HT1080 (cell line): ENCODE measurements at places on chromosomes 12 and 14. TPM values are rescaled to one million over a fixed set of nuclear protein-coding genes. Genes with fewer than 3 reads are reported as not detected.

The GARIN6 gene
- not detected in 2 replicates for total RNA-seq

The CEBPE gene
- 0.13 TPM in 1 of 2 replicates, not detected in the other for total RNA-seq

The RTL1 gene
- total RNA-seq = 0.07 and 0.16 TPM in 2 replicates

The GRIN2B gene
- total RNA-seq = not detected in 2 replicates

The SLC7A8 gene
- 0.06 and 0.50 TPM in 2 replicates for total RNA-seq

The PLEKHD1 gene
- total RNA-seq = not detected in 2 replicates

The TAS2R43 gene
- total RNA-seq = not detected in 2 replicates

The GUCY2C gene
- total RNA-seq = 0.17 TPM in 1 of 2 replicates, not detected in the other
